ENCODE measurements at places on chromosomes 3 and 15.

DNA sequence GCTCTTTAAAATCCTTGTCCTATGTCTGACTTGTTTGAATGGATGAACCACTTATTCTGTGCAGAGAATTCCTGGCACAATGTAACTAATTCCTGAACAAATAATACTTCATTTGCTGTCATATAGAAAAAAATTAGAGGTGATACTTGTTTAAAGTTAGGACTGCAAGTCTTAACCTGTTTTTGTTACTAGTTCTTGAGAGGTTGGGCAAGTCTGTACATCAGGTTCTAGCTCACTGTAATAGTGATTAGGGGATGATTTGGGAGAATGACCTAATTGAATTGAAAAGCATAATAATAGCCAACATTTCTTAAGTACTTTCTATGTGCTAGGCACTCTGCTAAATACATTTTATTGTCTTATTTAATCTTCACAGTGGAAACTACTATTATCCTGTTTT, 49.3 kb downstream of the GMPS start:
- DNase-seq = no peak

- DNase-seq = no peak
These were observed 211.3 kb downstream of the TIGIT start for GRCh38 chr3:114504941-114505628.

DNA sequence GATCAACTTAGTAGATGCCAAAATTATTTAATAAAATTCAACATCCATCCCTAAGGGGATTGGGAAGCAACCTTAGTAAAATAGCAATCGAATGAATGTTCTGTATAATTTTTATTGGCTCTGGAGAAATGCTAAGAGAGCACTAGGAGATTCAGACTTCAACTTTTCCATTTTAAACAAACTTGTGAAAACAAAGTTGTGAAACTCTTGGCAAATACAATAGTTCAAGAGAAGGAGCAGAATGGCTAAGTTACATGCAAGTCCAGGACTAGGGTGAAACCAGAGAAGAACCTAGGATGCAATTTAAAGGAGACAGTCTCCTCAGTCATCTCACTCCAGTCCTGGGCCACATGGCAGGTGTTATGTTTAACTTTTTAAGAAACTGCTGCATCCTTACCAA, 16.7 kb upstream of the ZNF280D start:
- DNase-seq = no peak

DNA sequence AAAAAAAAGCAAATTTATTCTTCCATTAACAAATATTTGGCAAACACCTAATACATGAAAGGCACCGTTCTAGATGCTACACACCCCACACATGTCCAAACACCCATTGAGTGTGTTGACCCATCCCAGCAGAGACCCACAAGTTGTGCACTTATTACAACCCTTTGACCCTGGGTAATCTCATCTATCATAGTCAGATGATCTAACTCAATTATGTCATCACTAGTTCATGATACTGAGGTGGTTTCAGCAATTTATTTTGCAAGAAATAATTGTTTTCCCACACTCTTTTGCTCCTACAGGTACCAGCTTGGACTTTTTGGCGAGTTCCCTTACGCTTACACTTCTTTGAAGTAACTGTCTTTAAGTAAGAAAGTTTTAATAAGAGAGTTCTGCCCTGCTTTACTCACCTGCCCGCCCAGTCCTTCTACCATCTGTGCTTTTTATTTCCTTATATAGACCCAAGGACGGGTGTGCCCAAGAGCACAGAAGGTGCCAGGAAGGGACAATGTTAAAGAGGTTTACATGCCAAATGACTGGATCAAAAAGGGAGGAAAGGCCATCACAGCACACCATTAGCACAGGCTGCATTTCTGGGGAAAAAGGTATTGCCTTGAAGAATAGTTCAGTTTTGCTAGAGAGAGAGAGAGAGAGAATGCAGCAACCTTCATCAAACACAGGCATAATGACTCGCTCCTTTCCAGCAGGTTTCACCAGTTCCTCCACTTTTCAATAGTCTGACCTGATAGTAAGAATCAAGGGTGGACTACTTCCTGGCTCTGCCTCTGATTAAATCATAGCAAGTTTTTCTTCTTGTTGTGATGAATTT, 54.5 kb upstream of the ATP11B start:
- DNase-seq = no peak

DNA sequence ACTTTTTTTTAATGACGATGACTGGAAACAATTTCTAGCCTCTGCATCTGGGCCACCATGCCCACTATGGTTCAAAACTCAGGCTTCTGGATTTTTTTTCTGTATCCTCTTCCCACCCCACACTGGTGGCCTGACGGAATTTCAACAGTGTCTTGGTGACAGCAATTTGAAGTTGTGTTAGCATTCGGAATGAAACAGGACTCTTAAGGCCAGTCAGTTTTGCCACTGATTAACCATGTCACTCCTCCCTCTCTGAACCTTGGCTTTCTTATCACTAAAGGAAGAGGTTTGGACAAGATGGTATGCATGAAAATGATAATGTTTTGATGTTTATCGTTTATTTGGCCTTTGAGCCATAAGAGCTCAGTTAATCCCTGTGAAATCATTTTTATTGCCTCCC, 41.6 kb upstream of the BDH1 start:
- DNase-seq = no peak

All from CD4-positive, alpha-beta T cell treated with Interleukin-2 at 100 ng/mL for 4 hours (primary cell).